Left hindlimb (tissue), 1 donor: ENCODE measurements at places on chromosomes 7 and 10.

GRCh38 chr7:84136336-84136735 lies 58.3 kb downstream of the SEMA3A start:
- DNase-seq = no peak

DNA sequence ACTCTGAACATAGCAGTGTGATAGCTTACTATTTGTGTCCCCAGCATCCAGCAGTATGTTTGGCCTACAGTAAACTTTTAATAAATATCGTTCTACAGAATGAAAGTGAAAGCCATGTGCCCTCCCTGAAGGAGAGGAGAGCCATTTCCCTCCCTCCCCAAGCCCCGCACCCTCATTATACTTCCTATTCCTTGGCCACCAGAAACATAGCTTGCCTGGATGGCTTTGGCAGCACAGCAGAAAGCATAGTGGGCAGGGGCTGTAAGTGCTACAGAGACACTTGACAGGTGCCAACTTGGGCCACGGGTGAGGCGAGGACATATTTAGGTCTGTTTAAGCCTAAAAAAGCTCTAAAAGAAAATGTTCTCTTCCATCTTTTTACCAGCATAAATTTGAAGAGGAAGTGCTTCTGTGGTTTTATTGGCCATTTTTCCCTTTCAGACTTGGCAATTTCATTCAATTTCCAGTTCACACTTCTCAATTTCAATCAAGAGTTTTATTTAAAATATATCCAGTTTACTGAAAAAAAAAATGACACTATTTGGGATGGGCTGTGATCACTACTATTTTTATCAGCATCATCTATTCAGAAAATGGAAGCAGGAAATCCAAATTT lies 12.7 kb downstream of the HHEX start:
- DNase-seq = no peak

- no peak for DNase-seq
These were observed 41.3 kb downstream of the CUBN start for GRCh38 chr10:17088118-17088806.

- DNase-seq = no peak
These were observed 143.1 kb downstream of the CRPPA start for GRCh38 chr7:16278167-16278787.

DNA sequence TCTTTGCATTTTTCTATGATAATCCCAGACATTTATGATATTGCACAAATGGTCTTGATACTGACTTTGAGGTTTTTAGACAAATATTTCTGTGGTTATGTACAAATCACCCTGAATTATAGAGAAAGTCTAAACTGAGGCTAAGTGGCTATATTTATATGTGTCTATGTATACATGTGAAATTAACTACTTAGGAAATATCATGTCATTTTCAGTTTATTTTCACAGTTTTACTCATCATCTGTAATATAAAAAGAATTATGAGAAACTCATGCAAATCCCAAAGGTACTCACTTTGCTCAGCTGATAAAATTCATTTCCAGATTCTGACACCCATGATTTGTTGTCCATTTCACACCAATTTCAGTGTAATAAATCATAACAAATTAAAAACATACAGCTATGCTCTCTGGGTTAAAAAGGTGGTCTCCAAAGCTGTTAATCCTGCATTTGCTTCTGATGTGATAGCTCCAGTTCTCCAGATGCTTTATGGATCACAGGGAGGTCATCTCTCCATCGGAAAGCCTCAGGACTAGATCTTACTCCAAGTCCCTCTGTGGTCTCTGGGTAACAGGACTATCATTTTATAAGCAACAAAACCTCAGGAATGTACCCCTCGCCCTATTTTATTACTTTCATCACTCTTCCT lies 673.9 kb downstream of the PARD3 start:
- DNase-seq = no peak

GRCh38 chr7:144513334-144513733 lies 109.8 kb upstream of the NOBOX start:
- DNase-seq = no peak

DNA sequence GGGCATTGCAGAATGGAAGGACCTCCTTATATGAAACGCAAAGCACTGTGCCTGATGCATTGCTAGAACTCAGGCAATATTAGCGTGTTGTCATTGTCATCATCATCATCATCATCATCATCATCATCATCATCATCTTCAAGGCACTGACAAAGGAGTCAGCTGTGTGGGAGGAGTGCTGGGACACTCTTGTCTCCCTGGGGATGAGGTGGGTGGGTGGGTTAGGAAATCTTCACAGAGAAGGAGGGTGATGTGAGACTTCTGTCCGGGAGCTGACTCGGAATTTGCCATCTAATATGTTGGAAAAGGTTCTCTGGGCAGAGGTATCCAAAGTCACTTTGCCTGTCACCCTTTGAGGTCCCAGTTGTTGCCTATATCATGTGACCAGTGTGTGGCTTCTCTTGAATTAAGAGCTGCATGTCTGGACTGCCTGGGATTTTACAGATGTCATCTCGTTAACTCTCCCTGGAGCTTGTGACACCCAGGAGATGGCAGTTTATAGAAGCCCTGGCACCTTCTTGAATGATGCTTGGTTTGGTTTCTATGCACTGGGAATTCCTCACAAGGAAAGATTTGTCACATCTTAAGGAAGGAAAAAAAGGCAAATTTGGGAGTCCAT lies 7.1 kb downstream of the HTRA1 start:
- DNase-seq = no peak

GRCh38 chr10:77157248-77158019 lies 480.2 kb downstream of the KCNMA1 start:
- no peak for DNase-seq

DNA sequence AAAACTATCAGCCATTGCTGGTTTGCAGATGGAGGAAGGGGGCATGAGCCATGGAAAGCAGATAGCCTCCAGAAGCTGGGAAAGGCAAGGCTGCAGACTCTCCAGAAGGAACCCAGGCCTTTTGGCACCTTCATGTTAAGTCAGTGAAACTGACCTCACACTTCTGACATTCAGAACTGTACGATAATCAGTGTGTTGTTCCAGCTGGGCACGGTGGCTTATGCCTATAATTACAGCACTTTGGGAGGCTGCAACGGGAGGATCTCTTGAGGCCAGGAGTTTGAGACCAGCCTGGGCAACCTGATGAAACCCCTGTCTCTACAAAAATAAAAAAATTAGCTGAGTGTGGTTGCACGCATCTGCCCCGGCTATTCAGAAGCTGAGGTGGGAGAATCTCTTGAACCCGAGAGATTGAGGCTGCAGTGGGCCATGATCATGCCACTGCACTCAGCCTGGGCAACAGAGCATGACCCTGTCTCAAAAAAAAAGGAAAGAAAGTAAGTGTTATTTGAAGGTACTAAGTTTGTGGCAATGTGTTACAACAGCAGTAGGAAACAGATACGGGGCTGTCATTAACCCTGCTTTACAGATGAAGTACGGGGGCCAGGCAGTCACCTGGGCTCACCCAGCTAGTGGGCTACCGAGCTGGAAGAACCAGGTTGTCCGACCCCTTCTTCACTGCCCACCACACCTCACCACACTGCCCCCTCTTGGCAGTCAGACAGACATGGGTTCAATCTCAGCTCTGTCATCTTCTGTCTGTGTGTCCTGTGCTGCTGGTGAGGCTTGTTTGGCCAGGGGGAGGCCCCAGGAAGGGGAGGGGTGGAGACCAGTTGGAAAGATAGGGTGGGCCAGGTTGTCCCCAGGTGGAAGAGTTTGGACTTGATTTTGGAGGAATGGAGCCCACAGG lies 18.3 kb downstream of the CHST3 start:
- no peak for DNase-seq

DNA sequence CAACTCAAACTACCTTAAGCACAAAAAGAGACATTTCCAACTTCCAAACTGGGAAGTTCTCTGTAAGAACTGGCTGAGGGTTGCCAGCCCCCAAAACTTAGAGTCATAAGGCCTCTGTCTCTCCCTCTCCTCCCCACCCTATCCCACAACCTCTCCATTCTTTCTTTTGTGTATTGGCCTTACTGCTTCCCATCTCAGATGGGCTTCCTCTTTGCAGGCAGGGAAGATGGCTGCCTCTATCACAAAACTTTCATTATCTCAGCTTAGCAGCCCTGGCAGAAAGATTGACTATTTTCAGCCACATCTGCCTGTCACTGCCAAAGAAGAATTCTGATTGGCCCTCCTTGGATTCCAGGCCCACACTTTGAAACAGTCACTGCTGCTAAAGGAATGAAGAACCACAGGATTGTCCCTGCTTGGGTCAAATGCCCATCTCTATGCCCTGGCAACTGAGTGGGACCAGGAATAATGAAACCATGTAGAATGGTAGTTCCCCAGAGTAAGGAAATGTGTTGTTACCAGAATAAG lies 58.0 kb upstream of the PRKAR2B start:
- no peak for DNase-seq

GRCh38 chr10:61465901-61466632 lies 12.9 kb upstream of the TMEM26 start:
- DNase-seq = no peak

GRCh38 chr7:7247658-7248057 lies 65.3 kb downstream of the C1GALT1 start:
- DNase-seq = no peak

DNA sequence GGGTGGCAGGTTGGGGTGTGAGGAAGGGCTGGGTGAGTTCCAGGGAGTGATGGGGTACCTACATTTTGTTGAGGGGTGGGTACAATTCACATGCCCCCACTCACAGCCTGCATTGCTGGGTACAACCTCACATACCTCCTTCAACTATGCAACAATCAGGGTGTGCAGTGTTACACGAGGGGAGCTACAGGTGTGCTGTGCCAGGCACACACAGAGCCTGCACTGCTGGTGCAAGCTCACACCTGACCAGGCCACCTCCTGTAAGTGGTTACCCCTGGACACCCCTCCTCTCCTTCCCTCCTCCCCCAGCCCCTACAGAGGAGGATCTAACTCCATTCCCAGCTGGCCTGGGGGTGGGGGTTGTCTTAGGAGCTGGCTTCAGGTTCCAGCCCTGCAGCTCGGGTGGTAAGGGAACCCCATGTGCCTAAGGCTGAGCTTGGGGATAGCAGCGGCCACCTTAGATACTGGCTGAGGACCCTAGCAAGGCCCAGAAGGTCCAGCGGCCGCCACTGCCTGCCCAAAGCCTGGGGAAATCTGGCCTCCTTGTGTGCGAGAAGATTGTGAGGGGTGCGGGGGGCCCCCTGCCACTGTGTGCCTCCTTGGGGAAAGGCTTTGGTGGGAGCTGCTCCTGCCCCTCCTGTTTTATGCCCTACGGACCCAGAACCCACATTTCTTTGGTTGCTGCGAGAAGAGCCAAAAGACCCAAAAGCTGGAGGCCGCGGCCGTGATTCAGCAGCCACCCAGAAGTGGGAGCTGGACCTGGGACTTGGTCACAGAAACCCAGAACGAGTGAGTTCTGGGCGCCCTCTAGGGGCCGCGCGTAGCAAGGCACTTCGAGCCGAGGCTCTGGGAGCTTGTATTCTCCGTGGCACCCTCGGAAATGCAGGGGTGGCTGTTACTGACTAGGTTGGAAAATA lies 10.8 kb downstream of the TLX1 start:
- peak; percentile 84 for DNase-seq

- no peak for DNase-seq
These were observed 788 bp upstream of the CACNA2D1 start for GRCh38 chr7:82444220-82444909.

- DNase-seq = no peak
These were observed 634.2 kb upstream of the COBL start for GRCh38 chr7:51950813-51951212.

DNA sequence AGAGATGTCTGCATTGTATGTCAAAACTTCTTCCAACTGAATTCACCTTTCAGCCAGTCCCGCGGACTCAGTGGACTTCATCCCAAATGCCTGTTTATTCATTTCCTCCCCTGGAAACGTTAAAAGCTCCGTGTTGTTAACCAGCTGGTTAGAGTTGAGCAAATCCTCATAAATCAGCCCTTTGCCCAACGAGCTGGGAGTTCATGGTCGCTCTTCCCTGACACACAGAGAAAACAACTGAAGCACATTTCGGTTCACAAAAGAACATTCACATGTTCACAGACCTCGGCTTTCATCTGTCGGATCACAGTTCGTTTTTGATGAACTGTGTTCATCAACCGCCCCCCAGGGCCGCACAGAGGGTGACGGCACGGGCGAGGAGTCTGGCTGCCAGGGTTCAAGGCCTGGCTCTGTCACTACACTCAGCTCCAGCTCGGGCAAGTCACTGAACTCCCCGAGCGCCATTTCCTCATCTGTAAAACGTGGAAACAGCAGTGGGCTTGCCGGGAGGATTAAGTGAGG lies 62.6 kb downstream of the GLI3 start:
- no peak for DNase-seq

GRCh38 chr10:5959581-5960069 lies 17.7 kb downstream of the IL15RA start:
- no peak for DNase-seq

DNA sequence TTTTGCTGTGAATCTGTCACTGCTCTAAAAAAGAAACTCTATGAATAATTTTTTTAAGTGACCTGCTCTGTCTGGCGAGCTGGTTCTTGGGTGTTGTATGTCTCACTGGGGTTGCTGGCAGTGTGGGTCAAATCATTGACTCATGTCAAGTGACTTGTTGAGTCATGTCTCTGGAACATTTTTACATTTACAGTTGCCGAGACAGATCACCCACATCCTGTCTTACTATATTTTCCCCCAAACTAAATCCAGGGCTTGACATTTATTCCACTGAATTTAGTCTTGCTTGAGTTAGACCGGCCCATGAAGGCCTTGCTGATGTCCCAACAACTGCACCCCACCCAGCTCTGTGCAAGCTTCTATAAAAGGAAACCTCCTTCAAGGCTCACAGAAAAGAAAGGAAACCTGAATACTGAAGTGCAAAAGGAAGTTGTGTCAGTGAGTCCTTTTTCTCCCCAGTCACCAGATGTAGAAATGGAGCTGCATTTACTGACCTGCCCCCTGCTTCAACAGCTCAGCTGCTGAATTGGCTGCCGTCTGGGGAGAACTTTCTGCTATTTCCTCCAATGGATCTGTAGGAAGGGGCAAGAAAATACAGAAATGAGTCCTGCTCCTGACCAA lies 290.3 kb downstream of the TNS3 start:
- DNase-seq = no peak

DNA sequence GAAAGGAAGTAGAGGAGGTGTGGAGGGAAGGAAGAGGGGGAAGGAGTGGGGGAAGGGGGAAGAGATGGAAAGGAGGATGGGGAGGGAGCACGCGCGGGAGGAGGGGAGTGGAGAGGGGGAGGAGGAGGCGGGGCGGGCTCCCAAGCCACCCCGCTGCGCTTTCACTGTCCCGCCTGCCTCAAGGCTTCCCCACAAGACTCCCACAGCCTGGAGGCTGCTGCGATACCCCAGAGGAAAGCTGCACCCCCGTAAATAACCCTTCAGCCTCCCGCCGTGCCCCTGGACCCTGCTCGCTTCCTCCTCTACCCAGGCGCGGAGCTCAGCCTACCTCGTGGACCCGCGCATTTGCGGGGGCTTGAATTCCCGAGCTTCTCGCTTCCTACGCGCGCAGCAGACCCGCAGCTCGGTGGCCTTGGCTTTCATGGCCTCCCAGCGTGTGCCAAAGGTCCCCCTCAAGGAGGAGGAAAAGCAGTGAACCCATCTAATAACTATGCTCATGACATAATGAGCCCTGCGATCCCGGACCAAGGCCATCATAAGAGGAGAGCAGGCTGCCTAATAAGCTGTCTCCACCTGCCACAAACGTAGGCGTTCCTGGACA lies at the start of gene C10orf67:
TSS of gene C10orf67 (minus strand) at position 557 of the 601 bp plus-strand sequence. CDS start at position 534, 23 bp downstream.
- peak; percentile 40 for DNase-seq

- peak; percentile 78 for DNase-seq
These were observed 32.2 kb downstream of the FOXL3 start for GRCh38 chr7:322111-322671.
